ENCODE measurements at places on chromosomes 16 and 17.

DNA sequence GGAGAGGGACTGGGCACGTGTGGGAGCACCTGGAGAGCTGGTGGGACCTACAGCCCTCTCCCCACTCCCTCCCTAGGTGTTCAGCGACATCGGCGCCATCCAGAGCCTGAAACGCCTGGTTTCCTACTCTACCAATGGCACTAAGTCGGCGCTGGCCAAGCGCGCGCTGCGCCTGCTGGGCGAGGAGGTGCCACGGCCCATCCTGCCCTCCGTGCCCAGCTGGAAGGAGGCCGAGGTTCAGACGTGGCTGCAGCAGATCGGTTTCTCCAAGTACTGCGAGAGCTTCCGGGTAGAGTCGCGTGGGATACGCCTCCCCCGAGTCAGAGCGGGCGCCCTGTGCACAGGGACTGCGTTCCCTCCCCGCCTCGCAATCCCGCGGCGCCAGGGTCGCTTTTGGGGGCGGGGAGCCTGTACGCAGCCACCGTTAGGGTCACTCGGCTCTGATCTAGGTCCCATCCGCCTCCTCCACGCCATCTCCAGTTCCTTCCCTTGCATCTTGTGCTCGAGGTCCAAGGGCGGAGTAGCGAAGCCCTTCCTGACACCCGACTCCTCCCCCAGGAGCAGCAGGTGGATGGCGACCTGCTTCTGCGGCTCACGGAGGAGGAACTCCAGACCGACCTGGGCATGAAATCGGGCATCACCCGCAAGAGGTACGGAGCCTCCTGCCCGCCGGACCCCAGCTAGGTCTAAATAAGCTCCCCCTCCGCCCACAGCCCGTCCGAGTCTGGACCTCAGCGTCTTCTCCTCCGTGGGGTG is 13.0 kb downstream of the SARM1 start:
- peak; percentile 54 for DNase-seq

DNA sequence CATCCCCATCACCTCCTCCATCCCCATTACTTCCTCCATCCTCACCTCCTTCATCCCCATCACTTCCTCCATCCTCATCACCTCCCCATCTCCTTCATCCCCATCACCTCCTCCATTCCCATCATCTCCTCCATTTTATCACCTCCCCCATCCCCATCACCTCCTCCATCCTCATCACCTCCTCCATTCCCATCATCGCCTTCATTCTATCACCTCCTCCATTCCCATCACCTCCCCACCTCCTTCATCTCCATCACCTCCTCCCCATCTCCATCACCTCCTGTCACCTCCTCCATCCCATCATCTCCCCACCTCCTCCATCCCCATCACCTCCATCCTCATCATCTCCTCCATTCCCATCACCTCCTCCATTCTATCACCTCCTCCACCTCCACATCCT is 116.4 kb downstream of the SEC14L1 start:
- no peak for DNase-seq

GRCh38 chr17:29962656-29963055 is 21.2 kb downstream of the EFCAB5 start:
- no peak for DNase-seq

- no peak for DNase-seq
These were observed 48.4 kb upstream of the DOC2B start for GRCh38 chr17:229709-230394.

DNA sequence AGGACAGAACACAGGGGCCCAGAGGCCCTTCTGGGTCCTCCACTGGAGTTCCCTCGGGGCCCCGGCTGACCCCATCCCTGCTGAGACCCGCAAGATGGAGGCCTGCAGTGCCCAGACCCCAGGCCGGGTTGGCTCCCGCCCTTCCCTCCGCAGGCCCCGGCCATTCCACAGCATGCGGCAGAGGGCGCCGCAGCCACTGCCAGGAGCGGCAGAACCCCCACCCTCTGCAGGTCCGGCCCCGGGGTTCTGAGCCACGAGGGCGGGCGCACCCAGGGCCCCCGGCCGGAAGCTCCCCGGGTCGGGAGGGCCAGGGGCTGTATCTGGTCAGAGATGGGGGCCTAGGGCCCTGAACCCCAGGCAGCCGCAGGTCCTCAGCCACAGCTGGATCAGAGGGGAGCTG is 2.4 kb upstream of the PERCC1 start:
- DNase-seq: peak; percentile 47

DNA sequence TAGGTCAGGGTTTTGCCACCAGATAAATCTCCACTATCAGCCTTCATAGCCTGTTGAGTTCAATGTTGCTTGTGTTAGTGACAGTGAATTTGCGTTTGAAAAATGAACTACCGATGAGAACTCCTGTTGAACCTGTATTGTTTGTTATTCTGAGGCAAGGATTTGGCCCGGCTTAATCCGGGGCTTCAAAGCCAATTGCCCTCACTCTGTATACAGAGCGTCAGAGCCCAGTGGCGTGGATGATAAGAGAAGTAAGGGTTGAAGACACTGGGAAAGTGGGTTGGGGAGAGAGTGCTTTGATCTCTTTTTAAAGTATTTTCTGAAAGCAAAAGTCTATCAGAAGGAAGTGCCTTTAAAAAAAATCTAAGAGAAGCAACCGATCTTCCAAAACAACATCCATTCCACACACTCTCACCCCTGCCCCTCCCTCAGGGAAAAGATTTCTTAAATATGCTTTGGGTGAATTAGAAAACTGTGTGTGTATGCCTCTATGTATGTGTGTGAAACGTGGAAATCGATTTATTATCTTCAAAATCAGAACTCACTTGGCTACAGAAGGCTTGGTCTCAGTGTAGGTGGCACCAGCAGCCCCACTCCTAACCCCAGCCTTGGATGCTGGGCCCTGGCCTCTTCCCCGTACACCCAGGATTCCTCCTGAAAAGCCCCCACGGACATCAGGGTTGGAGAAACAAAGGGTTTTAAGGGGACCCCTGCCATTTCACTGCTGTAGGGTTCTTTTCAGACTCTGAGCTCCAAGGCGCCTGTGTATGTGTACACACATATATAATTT is 8.8 kb downstream of the TBX4 start:
- no peak for DNase-seq

DNA sequence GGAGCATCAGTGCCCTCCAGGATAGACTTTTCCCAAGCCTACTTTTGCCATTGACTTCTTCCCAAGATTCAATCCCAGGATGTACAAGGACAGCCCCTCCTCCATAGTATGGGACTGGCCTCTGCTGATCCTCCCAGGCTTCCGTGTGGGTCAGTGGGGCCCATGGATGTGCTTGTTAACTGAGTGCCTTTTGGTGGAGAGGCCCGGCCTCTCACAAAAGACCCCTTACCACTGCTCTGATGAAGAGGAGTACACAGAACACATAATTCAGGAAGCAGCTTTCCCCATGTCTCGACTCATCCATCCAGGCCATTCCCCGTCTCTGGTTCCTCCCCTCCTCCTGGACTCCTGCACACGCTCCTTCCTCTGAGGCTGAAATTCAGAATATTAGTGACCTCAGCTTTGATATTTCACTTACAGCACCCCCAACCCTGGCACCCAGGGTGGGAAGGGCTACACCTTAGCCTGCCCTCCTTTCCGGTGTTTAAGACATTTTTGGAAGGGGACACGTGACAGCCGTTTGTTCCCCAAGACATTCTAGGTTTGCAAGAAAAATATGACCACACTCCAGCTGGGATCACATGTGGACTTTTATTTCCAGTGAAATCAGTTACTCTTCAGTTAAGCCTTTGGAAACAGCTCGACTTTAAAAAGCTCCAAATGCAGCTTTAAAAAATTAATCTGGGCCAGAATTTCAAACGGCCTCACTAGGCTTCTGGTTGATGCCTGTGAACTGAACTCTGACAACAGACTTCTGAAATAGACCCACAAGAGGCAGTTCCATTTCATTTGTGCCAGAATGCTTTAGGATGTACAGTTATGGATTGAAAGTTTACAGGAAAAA is 9.7 kb upstream of the CYLD start:
- no peak for DNase-seq

DNA sequence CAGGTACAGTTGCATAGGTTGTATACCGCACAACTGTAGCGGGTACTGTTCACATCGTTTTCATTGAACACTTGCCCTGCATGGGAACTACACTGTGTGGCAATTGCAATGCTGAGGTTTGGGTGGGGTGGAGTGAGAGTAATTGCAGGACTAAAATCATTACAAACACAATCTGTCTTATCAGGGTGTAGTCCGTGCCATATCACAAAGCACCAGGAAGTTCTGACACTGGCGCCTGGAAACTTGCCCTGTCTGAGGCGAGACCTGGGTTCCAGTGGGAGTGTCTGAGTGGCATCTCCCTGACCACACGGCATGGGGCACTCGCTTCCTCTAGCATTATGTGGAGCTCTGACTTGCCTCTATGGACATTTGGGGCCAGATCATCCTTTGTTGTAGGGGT is 153.4 kb downstream of the RGS9 start:
- no peak for DNase-seq

DNA sequence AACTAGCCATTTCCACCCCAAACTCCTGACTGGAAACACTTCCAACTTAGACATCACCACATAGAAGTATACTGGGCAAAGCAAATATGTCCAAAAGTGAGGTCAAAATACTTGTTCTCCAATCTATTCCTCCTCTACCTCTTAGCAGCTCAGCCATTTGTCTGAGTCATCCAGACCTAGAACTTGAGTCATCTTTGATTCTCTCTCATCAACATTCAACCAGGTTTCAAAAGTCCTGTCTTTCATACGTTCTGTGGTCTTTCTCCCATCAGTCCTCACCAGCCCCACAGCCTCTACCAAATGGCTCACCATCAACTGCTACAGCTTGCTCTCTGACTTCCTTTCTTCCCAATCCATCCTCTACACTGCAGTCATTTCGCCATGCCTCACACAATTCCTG is 6.8 kb downstream of the ANKFY1 start:
- no peak for DNase-seq

GRCh38 chr16:11683145-11683544 is 14.9 kb downstream of the SNN start:
- no peak for DNase-seq

DNA sequence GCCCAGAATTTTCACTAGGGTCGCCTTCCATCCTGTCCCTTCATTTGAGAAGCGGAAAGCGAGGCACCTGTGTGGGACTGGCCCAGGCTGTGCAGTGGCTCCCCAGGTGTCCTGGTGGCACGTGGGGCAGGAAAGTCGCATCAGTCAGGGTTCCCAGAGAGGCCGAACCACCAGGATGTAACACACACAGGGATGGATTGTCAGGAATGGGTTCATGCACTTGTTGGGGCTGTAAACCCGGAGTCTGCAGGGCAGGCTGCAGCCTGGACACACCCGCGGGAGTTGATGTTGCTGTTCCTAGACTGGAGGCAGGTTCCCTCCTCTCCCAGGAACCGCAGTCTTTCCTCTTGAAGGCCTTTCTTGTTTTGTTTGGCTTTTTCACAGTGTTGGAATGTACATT is 30.7 kb upstream of the RPTOR start:
- DNase-seq: no peak

- DNase-seq: no peak
These were observed 56.3 kb upstream of the SMIM36 start for GRCh38 chr17:55567240-55568214.

DNA sequence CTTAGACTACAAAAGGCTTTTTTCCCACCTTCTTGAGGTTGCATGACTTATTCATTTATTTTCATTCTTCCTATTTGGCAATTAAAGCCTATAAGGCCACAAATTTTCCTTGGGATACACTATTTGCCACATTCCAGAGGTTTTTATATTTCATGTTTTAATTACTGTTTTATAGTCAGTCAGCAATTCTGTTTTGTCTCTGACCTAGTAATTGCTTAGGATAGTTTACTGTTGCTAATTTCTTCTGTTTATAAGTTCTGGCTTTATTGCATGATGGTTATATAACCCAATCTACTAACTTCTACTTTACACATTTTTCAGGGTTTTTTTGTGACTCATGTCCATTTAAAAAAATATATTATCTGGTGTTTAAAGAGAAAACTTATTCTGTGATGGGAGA is 2.5 kb downstream of the ZNF23 start:
- no peak for DNase-seq

DNA sequence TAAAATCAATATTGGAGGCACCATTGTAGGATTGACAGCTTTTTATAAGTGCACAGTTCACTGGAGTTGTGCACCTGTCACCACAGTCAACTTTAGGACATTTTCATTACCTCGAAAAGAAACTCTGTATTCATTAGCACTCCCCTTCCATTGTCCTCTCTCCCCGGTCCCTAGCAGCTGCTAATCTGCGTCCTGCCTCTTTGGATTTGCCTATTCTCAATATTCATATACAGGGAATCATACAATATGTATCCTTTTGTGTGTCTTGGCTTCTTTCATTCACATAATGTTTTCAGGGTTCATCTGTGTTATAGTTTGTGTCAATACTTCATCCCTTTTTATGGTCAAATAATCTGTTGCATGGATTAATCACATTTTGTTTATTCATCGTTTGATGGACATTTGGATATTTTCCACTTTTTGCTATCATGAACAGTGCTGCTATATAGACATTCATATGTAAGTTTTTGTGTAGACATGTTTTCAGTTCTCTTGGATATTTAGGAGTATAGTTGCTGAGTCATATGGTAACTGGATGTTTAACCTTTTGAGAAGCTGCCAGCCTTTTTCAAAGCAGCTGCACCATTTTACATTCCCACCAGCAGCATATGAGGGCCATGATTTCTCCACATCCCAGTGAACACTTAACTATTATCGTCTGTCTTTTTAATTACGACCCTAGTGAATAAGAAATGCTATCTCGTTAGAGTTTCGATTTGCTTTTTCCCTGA is 9.8 kb downstream of the DNAJA3 start:
- DNase-seq: no peak

GRCh38 chr17:72597354-72598087 is 476.7 kb downstream of the SOX9 start:
- no peak for DNase-seq

DNA sequence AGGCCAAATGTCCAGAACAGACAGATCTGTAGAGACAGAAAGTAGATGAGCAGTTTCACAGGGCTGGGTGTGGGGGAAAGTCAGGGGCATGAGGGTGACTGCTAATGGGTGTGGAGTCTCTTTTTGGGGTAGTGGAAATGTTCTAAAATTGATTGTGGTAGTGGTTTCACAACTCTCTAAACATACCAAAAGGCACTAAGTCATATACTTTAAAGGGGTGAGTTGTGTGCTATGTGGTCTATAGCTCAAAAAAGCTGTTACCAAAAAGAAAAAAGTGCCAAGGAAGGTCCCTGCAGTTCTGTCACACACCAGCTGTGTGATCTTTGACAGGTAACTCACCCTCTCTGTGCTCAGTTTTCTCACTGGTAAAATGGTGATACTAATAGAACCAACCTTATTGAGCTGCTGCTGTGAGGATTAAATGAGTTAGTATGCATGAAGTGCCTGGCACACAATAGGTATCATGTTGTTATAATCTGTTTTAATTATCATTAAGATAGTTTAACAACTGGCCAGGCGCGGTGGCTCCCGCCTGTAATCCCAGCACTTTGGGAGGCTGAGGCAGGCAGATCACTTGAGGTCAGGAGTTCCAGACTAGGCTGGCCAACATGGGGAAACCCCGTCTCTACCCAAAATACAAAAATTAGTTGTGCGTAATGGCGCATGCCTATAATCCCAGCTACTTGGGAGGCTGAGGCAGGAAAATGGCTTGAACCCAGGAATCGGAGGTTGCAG is 10.3 kb downstream of the ITGAX start:
- no peak for DNase-seq

DNA sequence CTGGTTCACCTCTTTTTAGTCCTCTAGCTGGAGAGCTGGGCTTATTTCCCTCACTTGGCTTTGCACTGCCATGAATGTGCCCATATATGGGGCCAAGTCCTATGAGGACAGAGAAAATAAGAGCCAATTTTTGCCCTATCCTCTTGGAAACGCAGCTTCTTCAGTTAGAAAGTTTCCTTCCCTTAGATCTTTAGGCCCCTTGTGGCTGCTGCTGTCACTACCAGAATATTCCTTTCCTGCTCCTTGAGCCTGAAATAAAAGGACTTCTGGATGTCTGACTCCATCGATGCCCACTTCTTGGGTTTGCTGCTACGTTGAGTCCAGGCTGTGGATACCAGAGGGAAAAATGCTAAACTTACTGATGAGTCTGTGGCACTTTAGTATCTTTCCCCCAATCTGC is 487.1 kb downstream of the GRIN2A start:
- no peak for DNase-seq

Data from stimulated activated CD4-positive, alpha-beta T cell treated with anti-CD3 and anti-CD28 coated beads, Interleukin-12 subunit alpha, Interleukin-12 subunit beta, amount 100 ng/mL, for 48 hours (primary cell).